ENCODE measurements at places on chromosomes 12 and 14. TPM values are rescaled to one million over a fixed set of nuclear protein-coding genes. Genes with fewer than 3 reads are reported as not detected.

HPD gene
- total RNA-seq, result 0.29 TPM

UNC79 gene
- 0.04 TPM for total RNA-seq

SIVA1 gene
- 113 TPM for total RNA-seq

FAM181A gene
- total RNA-seq, result not detected

SEL1L gene
- total RNA-seq, result 21.1 TPM

TSPAN11 gene
- not detected for total RNA-seq

PLBD1 gene
- total RNA-seq, result 16.4 TPM

SPATA7 gene
- 2.1 TPM for total RNA-seq

PRH2 gene
- total RNA-seq, result not detected

KRT81 gene
- total RNA-seq, result 0.25 TPM

FGF6 gene
- not detected for total RNA-seq

DNA sequence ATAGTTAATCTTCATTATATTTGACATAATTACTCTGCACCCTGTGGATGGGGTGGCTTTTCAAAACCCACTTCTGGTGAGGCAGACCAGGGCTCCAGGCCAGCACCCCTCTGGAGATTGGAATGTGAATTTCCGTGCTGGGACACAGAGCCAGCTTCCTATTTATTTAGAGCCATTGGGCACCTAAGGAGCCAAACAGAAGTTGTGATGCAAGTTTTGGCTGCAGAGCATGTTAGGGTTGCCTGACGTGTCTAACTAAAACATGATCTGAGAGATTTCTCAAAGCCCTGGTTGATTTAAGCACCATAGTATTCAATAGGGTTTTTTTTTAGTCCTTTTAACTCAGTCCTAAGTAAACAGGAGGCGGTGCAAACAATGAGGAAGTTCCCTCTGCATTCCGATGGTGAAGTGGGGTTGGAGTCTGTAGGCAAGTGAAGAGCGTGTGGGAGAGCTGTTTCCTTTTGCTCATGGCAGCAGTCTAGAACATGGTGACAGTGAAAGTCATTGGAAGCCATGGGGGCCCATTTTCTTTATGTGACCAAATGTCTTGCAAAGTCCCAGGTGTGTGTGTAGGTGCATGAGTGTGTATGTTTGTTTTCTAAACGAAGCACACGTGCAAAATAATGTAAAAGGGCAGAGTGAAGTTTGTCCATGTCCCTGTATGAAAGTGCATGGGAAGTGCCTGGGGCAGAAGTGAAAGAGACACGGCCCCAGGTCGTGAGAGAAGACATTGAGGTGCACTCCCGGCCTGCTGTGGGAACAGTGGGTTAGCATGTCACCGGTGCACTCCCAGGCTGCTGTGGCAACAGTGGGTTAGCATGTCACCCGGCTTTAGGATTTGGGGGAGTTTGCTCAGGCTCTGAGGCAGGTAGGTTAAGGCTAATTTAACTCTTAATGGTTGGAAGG lies 117.7 kb downstream of the PRKCH start:
- H3K4me3 ChIP-seq, result no peak overlapping the region
- H3K27me3 ChIP-seq, result no peaks in the 10 kb centered on the region
- DNase-seq, result peak; percentile 10
- H3K4me1 ChIP-seq, result no peaks in the 10 kb centered on the region
- no peak overlapping the region for H3K27ac ChIP-seq
- no peaks in the 10 kb centered on the region for H3K36me3 ChIP-seq

DNA sequence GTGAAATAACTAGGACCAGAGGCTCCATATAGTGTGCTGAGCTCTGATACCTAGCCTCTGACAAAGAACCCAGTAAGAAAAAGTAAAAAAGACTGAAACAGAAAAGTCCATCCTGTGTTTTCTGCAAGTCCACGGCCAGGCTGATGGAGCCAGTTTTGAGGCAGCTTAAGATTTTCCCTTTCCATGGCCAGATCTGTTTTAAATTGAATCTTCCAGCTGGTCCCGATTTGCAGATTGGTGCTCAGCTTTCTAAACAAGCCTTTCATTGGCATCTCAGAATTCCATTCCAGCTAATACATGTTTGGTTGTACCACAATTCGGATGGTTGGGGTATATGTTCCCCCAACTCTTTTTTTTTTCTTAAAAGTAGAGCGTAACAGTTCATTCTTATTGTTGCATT lies 152.0 kb downstream of the DACT1 start:
- H3K4me3 ChIP-seq, result no peak overlapping the region
- no peak overlapping the region for H3K27ac ChIP-seq
- DNase-seq, result no peak
- no peaks in the 10 kb centered on the region for H3K36me3 ChIP-seq
- no peaks in the 10 kb centered on the region for H3K4me1 ChIP-seq

DNA sequence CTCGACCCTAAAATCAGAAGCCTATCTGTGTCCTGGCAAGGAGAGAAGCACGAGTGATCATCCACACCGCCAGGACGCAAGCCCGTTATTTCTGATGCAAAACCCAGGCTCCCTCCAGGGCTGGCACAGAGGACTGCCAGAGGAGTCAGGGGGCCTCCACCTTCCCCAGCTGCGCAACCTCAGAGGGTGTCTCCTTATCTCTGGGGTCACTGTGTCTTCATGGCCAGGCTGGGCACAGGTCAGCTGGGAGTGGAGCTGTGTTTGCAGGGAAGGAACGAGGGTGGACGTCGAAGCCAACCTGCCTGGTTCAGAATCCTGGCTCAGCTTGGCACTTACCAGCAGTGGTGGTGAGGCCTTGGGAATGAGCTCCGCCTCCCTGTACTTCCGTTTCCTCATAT lies 12.0 kb upstream of the SERPINA3 start:
- no peak overlapping the region for H3K4me3 ChIP-seq
- no peak for DNase-seq
- no peaks in the 10 kb centered on the region for H3K36me3 ChIP-seq

- H3K36me3 ChIP-seq, result no peaks in the 10 kb centered on the region
- H3K27ac ChIP-seq, result no peak overlapping the region
- H3K4me1 ChIP-seq, result no peaks in the 10 kb centered on the region
- H3K27me3 ChIP-seq, result no peaks in the 10 kb centered on the region
These were observed 75.6 kb upstream of the HECTD1 start for GRCh38 chr14:31283153-31283552.

- no peak for DNase-seq
- H3K4me3 ChIP-seq, result no peak overlapping the region
- no peaks in the 10 kb centered on the region for H3K4me1 ChIP-seq
- H3K36me3 ChIP-seq, result no peaks in the 10 kb centered on the region
- H3K27me3 ChIP-seq, result no peaks in the 10 kb centered on the region
- no peak overlapping the region for H3K27ac ChIP-seq
These were observed 71.4 kb upstream of the GNPNAT1 start for GRCh38 chr14:52862632-52863333.

- no peak for DNase-seq
- H3K36me3 ChIP-seq, result no peaks in the 10 kb centered on the region
- no peak overlapping the region for H3K27ac ChIP-seq
- H3K4me1 ChIP-seq, result no peaks in the 10 kb centered on the region
- H3K27me3 ChIP-seq, result peaks cover 56% of the 10 kb centered on the region
These were observed 71.3 kb upstream of the GPATCH2L start for GRCh38 chr14:76080471-76080870.

DNA sequence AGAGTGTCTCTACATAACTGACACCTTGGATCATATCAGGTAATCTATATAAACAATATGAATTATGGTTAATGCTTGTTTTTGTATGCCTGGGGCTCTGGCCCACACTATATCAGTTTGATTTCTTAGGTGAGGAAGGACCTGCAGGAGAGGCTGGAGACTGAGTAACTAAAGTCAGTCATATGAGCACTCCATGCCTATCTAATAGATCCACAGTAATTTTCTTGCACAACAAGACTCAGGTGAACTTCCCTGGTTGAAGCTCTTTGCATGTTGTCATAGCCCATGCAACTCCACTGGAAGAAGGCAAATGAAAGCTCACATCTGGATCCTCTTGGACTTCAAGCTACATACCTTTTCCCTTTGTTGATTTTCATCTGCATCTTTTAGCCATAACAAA lies 62.3 kb downstream of the CDK17 start:
- no peaks in the 10 kb centered on the region for H3K27me3 ChIP-seq
- H3K4me1 ChIP-seq, result no peaks in the 10 kb centered on the region
- H3K27ac ChIP-seq, result 0 out of 3 replicates have a peak overlapping the region, but pooled peaks have one; percentile 21
- no peak for DNase-seq
- no peak overlapping the region for H3K4me3 ChIP-seq
- H3K36me3 ChIP-seq, result no peaks in the 10 kb centered on the region

GRCh38 chr12:50246873-50247612 lies 36.3 kb downstream of the LIMA1 start:
- peak overlapping the region; percentile 97 for H3K27ac ChIP-seq
- peak; percentile 78 for DNase-seq
- peak overlapping the region; percentile 13 for H3K4me3 ChIP-seq
- no peaks in the 10 kb centered on the region for H3K27me3 ChIP-seq
- H3K36me3 ChIP-seq, result no peaks in the 10 kb centered on the region

- no peak for DNase-seq
- peak overlapping the region; percentile 80 for H3K4me3 ChIP-seq
- H3K4me1 ChIP-seq, result peaks cover 18% of the 10 kb centered on the region
- H3K36me3 ChIP-seq, result peaks cover 32% of the 10 kb centered on the region
- no peaks in the 10 kb centered on the region for H3K27me3 ChIP-seq
- H3K27ac ChIP-seq, result peak overlapping the region; percentile 89
These were observed 2.8 kb downstream of the PTMS start for GRCh38 chr12:6768990-6769389.

GRCh38 chr12:32418221-32418620 lies 18.9 kb downstream of the FGD4 start:
- DNase-seq, result no peak
- no peaks in the 10 kb centered on the region for H3K4me1 ChIP-seq
- H3K4me3 ChIP-seq, result no peak overlapping the region
- no peaks in the 10 kb centered on the region for H3K36me3 ChIP-seq
- H3K27ac ChIP-seq, result no peak overlapping the region

DNA sequence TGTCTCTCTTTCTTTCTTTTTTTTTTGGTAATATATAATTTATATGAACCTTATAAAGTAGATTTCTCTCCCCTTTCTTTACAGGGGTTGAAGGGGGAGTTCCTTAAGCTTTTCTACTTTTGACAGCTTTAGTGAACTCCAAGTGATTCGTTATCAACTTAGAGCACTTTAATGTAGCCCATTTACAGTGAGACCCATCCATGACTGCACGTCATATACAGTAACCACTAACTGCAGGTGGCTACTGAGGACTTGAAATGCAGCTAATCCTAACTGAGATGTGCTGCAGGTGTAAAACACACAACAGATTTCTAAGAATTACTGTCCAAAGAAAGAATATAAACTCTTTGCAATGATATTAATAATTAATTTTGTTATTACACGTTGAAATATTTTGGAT lies 582 bp downstream of the LRRIQ1 start:
- H3K27me3 ChIP-seq, result no peaks in the 10 kb centered on the region
- no peak overlapping the region for H3K4me3 ChIP-seq
- no peak for DNase-seq
- no peak overlapping the region for H3K27ac ChIP-seq
- no peaks in the 10 kb centered on the region for H3K36me3 ChIP-seq
- no peaks in the 10 kb centered on the region for H3K4me1 ChIP-seq

DNA sequence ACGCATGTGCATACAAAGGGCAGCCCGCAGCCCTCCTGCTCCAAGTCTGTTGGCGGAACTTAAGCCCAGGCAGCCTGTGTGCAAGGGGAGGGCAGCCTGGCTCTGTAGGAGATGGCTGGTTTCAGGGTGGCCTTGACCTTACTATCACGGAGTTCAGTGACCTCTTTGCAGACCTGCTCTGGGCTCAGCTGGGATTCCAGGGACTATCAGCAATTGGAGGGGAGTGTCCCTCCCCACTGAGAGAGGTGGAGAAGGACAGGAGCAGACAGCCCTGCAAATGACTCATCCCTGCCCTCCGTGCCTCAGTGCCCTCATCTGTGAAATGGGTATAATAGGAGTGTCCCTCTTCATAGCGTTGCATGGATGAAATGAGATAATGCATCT lies 66.2 kb upstream of the DLK1 start:
- H3K36me3 ChIP-seq, result no peaks in the 10 kb centered on the region
- no peak for DNase-seq
- peaks cover 23% of the 10 kb centered on the region for H3K4me1 ChIP-seq
- H3K27ac ChIP-seq, result no peak overlapping the region
- no peak overlapping the region for H3K4me3 ChIP-seq

DNA sequence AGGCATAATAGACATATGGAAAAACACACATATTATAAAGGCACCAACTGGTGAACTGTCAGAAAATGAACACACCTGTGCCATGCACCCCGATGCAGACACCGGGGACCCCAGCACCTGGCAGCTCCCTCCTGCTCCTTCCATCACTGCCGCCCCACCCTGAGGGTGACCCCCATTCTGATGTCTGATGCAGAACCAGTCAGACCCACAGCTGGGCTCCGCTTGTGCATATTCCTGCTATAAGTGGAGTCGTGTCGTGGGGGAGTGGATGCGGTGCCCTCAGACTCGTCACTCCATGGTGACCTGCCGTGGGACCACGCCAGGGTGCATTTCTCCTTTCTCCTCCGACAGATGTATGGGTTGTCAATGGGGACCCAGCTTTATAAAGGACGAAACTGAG lies 45.7 kb upstream of the MEG3 start:
- H3K36me3 ChIP-seq, result no peaks in the 10 kb centered on the region
- no peak overlapping the region for H3K4me3 ChIP-seq
- no peaks in the 10 kb centered on the region for H3K27me3 ChIP-seq
- H3K27ac ChIP-seq, result no peak overlapping the region

GRCh38 chr12:12590961-12591360 lies 20.7 kb upstream of the CREBL2 start:
- H3K4me3 ChIP-seq, result no peak overlapping the region
- DNase-seq, result no peak
- H3K27ac ChIP-seq, result no peak overlapping the region
- no peaks in the 10 kb centered on the region for H3K4me1 ChIP-seq

- H3K4me3 ChIP-seq, result no peak overlapping the region
- no peak for DNase-seq
- H3K36me3 ChIP-seq, result no peaks in the 10 kb centered on the region
These were observed 35.6 kb downstream of the RASSF8 start for GRCh38 chr12:25993901-25994651.

DNA sequence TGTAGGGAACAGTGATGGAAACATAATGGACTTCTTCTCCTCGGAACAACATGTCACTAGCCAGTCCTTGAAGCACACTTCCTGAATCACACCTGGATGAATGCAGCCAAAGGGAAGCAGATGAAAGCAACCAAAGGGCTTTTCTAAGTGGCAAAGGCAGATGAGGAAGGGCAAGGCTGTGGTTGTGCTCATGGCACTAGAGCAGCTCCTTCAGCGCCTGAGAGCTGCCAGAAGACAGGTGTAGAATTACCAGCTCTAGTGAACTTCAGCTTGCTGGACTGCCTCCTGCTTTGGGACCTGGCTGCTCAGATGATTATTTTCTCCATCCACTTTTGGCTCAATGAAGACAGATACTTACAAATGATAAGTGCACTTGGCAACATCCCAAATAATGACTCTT lies 1372.1 kb upstream of the SEL1L start:
- no peak overlapping the region for H3K4me3 ChIP-seq
- no peaks in the 10 kb centered on the region for H3K4me1 ChIP-seq
- DNase-seq, result no peak
- H3K27ac ChIP-seq, result no peak overlapping the region

- H3K27me3 ChIP-seq, result no peaks in the 10 kb centered on the region
- no peak overlapping the region for H3K4me3 ChIP-seq
- H3K36me3 ChIP-seq, result no peaks in the 10 kb centered on the region
- 0 out of 2 replicates have a peak, but pooled peaks cover 3% of the 10 kb centered on the region for H3K4me1 ChIP-seq
These were observed 5.4 kb upstream of the PELI2 start for GRCh38 chr14:56112781-56113180.

GRCh38 chr14:69845787-69846186 lies 33.4 kb upstream of the SMOC1 start:
- H3K36me3 ChIP-seq, result no peaks in the 10 kb centered on the region
- peaks cover 11% of the 10 kb centered on the region for H3K27me3 ChIP-seq
- DNase-seq, result no peak

All from K562 (cell line).